ENCODE measurements at places on chromosomes 6 and 20. TPM values are rescaled to one million over a fixed set of nuclear protein-coding genes. Genes with fewer than 3 reads are reported as not detected.

DNA sequence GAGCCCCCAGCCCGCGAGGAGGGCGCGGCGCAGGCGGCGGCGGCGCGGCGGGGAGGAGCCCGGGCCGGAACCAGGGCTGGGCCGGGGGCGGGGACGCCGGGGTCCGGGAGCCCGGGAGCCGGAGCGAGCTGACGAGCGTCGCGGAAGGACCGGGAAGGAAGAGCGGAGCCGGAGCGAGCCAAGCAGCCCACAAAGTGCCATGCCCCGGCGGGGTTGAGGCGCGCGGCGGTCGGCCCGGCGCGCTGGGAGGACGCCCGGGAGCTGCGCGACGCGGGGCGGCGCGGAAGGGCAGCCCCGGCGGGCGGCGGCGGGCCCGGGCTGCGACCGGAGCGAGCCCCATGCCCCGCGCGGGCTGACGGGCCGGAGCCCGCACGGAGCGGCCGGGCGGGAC, 289 bp downstream of the FOXP4 start:
- peaks cover 21% of the 10 kb centered on the region for H3K4me1 ChIP-seq
- peak overlapping the region; percentile 89 for H3K27ac ChIP-seq
- no peak for DNase-seq
- no peaks in the 10 kb centered on the region for H3K27me3 ChIP-seq
- no peaks in the 10 kb centered on the region for H3K36me3 ChIP-seq

GRCh38 chr20:62141043-62141396, 2.2 kb downstream of the PSMA7 start:
- H3K27ac ChIP-seq: peak overlapping the region; percentile 95
- peaks cover 48% of the 10 kb centered on the region for H3K4me1 ChIP-seq

DNA sequence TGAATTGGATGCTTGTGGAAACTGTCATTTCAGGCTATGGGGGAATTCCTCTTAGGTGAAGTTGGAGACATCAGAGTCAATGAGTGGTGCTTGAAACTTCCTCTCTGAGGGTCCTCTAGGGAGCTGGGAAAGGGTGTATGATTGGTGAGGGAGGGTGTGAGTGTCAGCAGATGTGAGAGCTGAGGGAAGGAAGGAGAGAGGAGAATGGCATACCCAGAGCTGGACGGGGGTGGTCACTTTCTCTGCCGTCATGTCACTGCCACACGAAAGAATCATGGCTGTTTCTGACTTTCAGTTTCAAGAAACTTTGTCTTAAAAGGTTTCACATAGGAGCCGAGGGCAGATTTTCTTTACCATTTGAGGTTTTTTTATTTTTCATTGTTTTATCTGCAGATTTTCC, 50.3 kb downstream of the DEK start:
- no peaks in the 10 kb centered on the region for H3K27me3 ChIP-seq
- H3K4me1 ChIP-seq: no peaks in the 10 kb centered on the region
- no peaks in the 10 kb centered on the region for H3K36me3 ChIP-seq
- DNase-seq: no peak
- H3K27ac ChIP-seq: no peak overlapping the region

DNA sequence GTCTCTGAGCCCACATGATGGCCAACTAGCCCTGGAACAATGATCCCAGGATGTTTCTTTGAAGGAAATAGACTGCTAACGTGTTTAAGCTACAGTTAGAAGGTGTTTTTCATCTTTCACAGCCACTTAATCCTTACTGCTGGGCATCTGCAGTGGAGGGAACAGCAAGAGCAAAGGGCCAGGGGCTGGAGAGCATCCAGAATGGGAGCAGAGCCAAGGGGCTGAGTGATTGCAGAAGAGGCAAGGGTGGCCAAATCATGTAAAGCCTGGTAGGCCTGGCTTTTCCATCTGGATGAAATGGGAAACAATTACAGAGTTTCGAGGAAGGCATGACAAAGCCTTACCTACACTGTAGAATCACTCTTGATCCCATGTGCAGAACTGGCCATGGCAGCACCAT, 18.7 kb upstream of the LAMP5 start:
- no peak for DNase-seq
- H3K36me3 ChIP-seq: no peaks in the 10 kb centered on the region
- no peaks in the 10 kb centered on the region for H3K27me3 ChIP-seq
- H3K4me1 ChIP-seq: no peaks in the 10 kb centered on the region

Gene HLA-DRA
- 52.8 TPM for total RNA-seq

Gene TASP1
- 1.7 TPM for total RNA-seq

Gene CCM2L
- total RNA-seq: 3.1 TPM
